ENCODE measurements at places on chromosomes 1 and 21.

- DNase-seq, result peak; percentile 86
These were observed 18.5 kb downstream of the WLS start for GRCh38 chr1:68213843-68214242.

DNA sequence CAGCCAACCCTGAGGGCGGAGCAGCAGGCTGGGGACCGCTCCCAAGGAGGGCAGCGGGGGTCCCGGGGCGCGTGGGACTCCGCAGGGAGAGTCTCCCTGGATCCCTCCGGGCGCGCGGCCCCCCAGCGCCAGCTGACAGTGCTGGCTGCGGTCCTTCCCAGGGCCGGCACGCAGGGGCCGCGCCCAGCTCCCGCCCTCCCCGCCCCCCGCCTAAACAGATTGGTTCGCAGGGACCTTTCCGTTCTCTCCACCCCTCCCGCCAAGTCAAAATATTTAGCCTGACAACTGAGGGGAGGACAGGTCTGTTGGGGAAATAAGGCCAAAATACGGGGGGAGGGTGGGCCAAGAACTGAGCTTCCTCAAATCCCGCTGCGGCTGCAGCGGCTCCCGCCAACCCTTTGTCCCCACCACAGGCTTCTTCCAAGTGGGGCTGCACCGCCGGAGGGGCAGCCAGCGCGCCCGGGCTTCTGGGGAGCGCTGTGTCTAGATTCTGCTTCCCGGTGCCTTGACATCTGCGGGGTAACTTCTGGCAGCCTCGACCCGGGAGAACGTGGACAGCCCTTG lies at the start of gene INSRR:
INSRR (minus strand) TSS at position 159 of the 564 bp plus-strand sequence. CDS start 496 bp downstream, outside the sequence.
- DNase-seq, result no peak

DNA sequence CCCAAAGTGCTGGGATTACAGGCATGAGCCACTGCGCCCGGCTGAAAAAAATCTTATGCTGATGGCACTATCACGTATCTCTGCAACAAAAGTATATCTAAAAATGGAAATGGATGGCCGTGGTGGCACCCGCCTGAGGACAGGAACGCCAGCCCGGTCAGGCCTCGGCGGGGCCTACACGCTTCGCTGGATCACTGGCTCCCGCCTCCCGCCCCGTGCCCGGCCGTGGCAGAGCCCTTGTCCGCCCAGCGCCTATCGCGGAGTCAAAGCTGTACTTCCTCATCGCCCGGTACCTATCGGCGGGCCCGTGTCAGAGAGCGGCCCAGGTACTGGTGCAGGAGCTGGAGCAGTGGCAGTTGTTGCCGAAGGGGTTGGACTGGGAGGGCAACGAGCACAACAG lies 28.8 kb upstream of the PDPN start:
- no peak for DNase-seq

- DNase-seq, result no peak
These were observed 16.2 kb upstream of the CACHD1 start for GRCh38 chr1:64453688-64454087.

DNA sequence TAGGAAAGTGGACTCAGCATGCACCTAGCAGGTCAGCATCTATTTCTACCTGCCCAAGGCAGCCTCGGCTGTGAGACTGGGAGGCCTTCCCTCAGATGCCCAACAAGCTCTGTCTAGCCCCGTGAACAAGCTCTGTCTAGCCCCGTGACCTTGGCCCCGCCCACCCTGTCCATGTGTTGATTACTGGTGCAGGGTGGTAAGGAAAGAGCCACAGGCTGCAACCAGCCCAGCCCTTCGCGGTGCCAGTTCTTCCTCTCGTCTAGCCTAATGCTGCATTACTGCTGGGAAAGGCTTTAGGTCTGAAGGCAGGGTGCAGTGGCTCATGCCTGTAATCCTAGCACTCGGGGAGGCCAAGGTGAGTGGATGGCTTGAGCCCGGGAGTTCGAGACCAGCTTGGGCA lies 2.2 kb downstream of the GPR153 start:
- no peak for DNase-seq

GRCh38 chr21:28459193-28459592 lies 533.5 kb downstream of the LTN1 start:
- DNase-seq, result no peak

DNA sequence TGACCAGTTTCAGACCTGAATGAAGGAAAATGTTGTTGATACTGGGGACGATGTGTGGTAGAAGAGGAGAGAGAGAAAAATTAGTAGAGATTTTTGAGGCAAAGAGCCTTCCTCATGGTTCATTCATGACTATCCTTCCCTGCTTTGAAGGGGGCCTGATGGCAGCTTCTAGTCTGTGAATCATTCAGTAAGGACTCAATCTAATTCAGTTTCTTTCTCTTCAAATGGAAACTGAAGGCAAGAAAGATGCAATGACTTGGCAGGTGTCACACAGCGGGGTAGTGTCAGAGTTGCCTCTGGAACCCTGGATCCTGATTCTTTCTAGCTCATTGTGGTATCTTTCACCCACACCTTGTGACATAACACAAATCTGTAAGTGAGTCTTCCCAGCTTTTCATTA lies 14.9 kb upstream of the CD5L start:
- no peak for DNase-seq

GRCh38 chr1:219676012-219676765 lies 63.3 kb upstream of the ZC3H11B start:
- DNase-seq, result no peak
